ENCODE measurements at places on chromosomes 16 and 17. TPM values are rescaled to one million over a fixed set of nuclear protein-coding genes. Genes with fewer than 3 reads are reported as not detected.

The CDRT15 gene
- total RNA-seq, result not detected

The C16orf87 gene
- 23.4 TPM for total RNA-seq

The EVI2A gene
- total RNA-seq, result not detected

The PLEKHG4 gene
- 17.1 TPM for total RNA-seq

The GNG13 gene
- not detected for total RNA-seq

The HS3ST4 gene
- total RNA-seq, result 2.1 TPM

The TBC1D3B gene
- total RNA-seq, result 0.54 TPM

The KRTAP4-9 gene
- not detected for total RNA-seq

- DNase-seq, result peak; percentile 52
Observed at GRCh38 chr17:20105539-20106280, 96.6 kb downstream of the SPECC1 start.

DNA sequence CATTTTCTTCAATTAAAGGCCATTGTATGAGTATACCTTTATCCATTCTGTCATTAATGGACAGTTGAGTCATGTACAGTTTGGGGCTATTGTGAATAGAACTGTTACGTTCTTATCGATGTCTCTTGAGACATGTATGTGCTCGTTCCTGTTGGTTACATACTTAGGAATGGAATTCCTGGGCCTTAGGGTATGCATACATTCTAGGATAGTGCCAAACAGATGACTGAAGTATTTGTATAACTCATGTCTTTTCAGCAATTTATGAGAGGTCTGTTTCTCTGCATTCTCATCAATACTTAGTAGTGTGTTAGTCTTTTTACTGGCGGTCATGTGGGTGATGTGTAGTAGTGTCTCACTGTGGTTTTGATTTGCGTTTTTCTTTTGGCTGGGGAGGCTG, 81.2 kb downstream of the USP22 start:
- DNase-seq, result no peak

DNA sequence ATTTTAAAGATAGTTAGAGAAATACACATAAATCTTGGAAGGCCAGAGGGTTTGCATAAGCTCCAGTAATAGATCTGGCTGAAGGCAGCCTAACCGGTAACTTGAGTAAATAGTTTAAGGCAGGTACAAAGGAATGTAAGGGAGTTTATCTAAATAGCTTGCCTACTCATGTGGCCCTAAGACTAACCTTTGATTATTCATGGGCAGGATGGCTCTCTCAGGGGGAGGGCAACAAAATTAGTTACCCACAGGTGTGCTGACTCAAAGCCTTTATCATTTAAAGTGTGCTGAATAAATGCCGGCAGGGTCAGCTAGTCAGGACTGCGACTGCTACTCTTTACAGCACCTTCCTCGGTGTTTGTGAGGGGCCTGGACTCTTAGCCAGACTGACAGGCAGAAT, 761.3 kb upstream of the KIF2B start:
- peak; percentile 92 for DNase-seq

GRCh38 chr17:2190014-2190413, 113.6 kb downstream of the SMG6 start:
- DNase-seq, result no peak

- peak; percentile 80 for DNase-seq
Observed at GRCh38 chr16:21001262-21001661, 100.7 kb downstream of the LYRM1 start.

DNA sequence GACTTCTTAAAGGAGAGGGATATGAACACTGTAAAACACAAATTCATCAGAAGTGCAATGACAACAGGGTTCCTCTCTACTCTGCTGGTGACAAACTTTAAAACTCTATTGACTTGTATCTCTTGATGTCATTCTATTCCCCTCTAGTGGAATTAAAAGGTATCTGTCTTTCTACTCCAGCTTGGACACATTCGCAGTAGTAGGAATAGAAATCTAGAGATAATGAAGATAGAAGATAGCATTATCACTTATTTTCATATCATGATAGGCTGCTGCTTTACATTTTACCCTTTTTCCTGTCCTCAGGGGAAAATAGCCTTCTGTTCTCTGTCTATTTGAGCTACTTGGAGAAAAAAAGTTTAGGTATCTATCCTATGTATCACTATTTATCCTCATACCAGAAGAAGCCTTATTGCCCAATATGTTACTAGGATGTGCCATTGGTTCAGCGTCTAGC, 209.6 kb upstream of the CACNG5 start:
- DNase-seq, result peak; percentile 62

- DNase-seq, result no peak
Observed at GRCh38 chr17:79239205-79239604, 164.6 kb downstream of the ENGASE start.

DNA sequence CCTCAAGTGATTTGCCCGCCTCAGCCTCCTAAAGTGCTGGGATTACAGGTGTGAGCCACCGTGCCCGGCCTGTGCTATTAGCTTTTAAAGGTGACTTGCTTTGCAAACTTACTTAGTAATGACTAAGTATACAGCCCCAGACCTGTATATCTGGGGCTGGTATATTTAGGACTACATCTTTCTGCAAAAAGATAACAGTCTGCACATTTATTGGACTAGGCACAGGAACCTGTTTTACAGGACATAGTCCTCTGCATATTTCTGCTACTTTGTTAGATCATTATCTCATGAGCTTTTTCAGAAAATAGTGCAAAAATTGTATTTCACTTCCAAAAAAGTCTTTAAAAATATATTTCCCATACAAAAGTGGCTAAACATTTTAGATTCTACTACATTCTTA, 1.3 kb downstream of the KRT24 start:
- no peak for DNase-seq

- no peak for DNase-seq
Observed at GRCh38 chr16:69201787-69202186, 14.8 kb downstream of the SNTB2 start.

GRCh38 chr16:49910541-49911071, 54.7 kb upstream of the ZNF423 start:
- peak; percentile 27 for DNase-seq

DNA sequence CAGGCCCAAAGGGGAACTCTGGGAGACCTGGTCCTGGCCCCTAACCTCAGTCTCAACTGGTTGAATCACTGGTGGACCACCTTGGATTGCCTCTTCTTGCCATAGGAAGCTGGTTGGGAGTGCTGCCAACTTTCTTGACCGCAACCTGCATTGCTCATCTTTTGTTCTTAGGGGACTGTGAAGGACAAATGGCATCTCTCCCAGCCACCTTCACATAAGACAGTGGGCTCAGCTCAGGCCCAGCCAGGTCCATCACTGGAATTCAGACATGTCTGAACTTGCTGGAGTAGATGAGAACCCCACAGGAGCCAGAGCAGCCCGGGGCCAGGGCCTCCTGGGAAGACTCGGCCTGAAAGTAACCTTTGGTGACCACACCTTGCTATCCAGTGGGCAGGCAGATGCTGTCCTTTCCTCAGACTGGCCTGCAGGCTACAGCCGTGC, 18.8 kb downstream of the ADORA2B start:
- DNase-seq, result no peak

DNA sequence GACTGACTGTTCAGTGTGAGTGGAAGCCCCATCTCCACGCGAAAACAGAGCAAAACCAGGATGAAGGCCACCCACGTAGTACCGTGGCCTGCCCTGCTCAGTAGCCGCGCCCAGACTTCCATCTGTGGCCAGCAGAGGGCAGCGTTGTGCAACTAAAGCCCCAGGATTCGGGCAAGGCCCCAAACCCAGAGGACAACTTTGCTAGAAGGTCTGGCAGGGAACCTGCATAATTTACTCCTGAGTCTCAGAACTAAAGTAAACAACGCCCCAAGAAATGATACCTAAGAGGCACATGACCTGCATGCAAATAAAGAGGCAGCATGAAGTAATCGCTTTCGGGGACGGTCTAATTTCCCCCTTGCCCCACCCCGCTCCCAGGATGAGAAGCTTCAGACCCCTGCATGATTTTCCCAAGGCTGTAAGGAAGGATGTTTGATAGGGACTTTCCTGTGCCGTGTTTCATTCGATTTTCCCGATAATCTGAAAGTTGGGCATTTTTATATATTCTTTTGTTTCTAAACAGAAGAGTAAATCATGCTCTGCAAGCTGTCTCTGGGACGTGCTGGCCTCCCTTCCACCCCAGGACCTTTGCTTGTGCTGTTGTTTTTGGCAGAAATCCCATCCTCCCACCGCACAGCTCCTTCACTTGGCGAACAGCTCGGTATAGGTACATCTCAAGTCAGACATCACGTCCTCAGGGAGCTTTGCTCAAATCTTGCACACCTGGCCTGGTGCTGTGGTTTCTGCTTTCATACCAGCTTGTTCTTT, 18.6 kb downstream of the HSBP1 start:
- peak; percentile 89 for DNase-seq

- no peak for DNase-seq
Observed at GRCh38 chr17:8160224-8160577, 2.5 kb downstream of the VAMP2 start.

- peak; percentile 56 for DNase-seq
Observed at GRCh38 chr16:2835638-2836493, 5.8 kb downstream of the ZG16B start.

- DNase-seq, result no peak
Observed at GRCh38 chr16:349211-349610, 3.3 kb downstream of the AXIN1 start.

GRCh38 chr17:59785091-59785799, 77.8 kb downstream of the VMP1 start:
- no peak for DNase-seq

- no peak for DNase-seq
Observed at GRCh38 chr16:70399381-70399780, 39.5 kb downstream of the ST3GAL2 start.

DNA sequence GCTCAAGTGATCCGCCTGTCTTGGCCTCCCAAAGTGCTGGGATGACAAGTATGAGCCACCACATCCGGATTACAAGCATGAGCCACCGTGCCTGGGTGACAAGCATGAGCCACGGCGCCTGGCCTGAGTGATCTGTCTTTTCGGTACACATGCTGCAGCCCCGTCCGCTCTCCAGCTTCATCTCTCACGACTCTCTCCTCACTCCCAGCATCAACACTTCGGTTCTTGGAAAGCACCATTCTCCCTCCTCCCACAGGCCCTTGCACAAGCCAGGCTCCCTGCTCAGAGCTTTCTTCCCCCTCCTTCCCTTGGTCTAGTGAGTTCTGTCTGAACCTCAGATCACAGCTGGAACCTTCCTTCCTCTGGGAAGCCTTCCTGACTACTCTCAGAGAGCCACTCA, 6.5 kb upstream of the NCBP3 start:
- no peak for DNase-seq

DNA sequence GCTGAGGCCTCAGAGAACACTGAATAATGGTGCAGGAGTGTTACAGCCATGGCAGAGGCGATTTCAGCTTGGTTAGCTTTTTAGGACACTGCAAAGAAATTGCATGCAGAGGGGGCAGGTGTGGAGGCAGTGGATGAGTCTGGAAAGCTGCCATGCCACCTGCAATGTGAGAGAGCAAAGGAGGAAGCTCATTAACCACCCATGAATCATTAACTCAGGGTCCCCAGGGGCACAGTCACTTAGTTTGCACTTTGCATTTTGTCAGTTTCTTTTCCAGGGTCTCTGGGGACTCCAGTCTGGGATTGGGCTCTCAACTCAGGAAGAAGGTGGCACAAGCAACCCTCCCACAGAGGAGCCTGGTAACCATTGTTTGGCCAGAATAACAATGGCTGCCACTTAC, 132.9 kb downstream of the USP31 start:
- no peak for DNase-seq

- DNase-seq, result no peak
Observed at GRCh38 chr16:80587071-80587470, 46.3 kb downstream of the DYNLRB2 start.

- no peak for DNase-seq
Observed at GRCh38 chr17:15323131-15323530, 18.3 kb downstream of the TEKT3 start.

DNA sequence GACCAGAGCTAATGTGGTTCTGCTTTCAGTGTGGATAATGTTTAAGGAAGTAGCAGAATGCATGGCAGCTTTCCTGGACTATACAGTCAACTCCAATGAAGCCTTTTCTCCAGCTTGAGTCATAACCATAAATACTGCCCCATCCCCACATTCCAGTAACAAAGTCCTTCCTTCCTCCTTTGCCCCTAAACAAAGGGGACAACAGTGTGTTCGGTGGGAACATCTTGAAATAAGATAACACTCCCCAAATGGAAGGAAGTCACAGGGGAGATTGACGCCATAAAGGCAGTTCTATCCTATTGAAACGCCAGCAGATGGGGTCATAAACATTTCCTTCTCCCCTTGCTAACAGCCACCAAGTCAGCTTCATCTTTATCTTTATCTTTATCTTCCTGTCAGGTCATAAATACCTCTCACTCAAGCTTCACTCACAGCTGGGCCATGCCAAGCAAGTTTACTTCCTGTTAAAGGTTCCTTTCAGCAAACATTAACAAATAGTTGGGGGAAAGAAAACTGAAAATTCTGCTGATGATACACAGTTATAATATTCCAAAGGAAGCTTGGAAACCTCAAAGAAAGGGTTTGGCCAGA, 136.7 kb downstream of the SNX11 start:
- no peak for DNase-seq
